ENCODE measurements at places on chromosomes 1 and 21.

- no peak for DNase-seq
Measured at GRCh38 chr1:7060745-7061144, 275.5 kb downstream of the CAMTA1 start.

GRCh38 chr1:54979327-54979891, 1.0 kb upstream of the TMEM61 start:
- DNase-seq = no peak

DNA sequence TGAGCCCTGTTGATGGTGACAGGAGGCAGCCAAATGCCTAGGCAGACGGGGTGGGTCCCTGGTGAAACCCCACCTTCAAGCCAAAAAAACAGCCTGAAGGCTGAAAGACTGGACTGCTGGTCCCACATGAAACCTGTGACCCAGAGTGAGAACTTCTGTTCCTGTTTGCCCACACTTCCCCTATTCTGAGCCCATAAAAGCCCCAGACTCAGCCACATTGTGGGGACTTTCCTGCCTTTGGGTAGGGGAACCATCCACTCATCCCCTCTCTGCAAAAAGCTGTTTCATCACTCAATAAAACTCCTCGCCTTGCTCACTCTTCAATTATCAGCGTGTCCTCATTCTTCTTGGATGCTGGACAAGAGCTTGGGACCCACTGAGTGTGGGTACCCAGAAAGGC, 25.2 kb downstream of the HTR6 start:
- DNase-seq = no peak

GRCh38 chr1:157798211-157798610, 21.3 kb upstream of the FCRL2 start:
- no peak for DNase-seq

DNA sequence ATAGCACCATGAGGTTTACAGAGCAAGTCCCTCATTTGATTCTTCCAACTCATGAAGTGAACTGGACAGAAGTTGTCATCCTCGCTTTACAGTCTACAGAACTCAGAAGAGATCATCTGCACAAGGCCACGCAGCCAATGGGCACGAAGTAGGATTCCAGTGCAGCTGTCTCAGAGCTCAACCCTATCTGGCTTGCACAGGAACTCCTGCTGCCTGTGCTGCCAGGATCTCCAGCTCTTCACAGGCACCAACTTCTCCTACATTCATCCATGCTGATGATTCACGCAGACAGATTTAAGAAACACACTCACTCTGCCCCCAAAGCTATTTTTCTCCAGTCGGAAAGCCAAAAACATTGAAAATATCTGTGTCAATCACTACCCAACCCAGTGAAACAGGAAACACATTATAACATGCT, 157.0 kb downstream of the RERE start:
- peak; percentile 88 for DNase-seq

- DNase-seq = no peak
Measured at GRCh38 chr1:110424699-110425611, 17.5 kb upstream of the LAMTOR5 start.

GRCh38 chr1:212968368-212968863, 18.1 kb downstream of the VASH2 start:
- no peak for DNase-seq

DNA sequence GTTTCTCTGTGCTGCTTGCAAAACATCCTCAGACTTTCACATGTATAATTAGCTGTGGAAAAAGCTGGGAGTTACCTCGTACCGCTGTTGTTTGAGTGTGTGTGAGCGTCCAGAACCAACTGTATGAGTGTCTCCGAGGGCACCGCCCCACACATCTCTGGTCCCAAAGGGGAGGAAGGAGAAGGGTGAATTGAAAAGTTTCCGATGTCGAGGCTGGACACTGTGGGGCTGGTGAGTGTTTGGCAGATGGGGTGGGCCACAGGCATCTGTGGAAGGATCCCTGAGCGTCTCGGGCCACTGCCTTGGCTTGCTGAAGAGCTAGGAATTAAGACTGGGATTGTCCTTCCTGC, 1.2 kb downstream of the ATP2B4 start:
- DNase-seq = no peak

DNA sequence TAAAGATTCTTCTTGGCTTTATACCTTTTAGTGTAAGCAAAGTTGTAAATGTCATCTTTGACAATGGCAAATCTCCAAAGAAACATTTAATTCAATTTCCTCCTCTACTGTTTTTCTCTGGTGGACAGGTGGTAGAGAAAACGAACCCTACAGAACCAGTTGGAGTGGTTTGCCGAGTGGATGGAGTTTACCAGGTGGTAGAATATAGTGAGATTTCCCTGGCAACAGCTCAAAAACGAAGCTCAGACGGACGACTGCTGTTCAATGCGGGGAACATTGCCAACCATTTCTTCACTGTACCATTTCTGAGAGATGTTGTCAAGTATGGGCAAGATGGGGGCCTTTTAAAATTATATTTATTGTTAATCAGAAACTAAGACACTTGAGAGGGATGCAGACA, 25.8 kb downstream of the UAP1 start:
- peak; percentile 29 for DNase-seq

GRCh38 chr1:104953555-104953954, 1203.9 kb downstream of the AMY1C start:
- peak; percentile 62 for DNase-seq

- no peak for DNase-seq
Measured at GRCh38 chr1:76680651-76681050, 186.6 kb upstream of the ST6GALNAC5 start.

DNA sequence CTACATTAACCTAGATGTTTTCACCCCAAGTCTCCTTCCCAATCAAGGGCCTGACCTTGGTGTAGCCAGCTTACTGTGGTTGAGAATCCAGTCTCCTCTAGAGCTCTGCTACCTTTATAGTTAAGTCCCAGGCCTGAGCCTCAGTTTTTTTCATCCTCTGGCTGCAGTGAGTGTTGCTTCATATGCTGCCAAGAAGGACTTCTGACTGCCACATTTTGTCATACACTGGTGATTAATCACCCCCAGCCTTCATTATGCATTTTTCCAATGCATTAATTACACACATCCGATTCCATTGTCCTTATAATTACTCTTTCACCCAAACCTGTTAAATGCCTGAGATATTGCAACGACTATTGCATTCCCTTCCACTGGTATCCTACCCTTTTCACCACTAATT, 66.3 kb upstream of the FGGY start:
- DNase-seq = peak; percentile 87

DNA sequence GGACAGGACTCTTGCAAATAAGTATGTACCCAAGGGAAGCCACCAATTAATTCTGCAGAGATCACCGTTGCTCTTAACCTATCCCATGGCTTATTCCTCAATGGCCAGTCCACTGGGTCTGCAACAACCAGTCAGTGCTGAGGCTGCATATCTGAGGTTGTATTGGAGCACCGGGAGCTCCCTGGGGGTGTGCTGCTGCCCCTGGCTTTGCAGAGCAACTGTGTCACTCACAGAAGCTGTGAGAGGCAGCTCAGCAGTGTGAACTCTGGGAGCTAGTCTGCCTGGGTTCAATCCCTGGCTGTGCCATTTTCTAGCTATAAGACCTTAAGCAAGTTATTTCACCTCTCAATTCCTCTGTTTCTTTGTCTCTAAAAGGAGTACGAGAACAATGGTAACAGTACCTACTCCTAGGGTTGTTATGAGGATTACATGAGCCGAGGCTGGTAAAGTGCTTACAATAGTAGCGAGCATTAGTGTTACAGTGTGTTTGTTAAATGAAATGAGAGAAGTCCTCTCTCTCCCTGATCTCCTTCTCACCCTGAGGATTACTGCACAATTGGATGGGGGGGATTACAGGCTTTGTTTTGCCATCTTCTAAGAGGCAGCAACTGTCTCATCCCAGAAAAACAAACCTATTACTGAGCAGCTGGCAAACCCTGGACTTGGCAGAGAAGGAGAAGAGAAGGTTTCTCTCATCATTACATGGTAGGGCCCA, 3.6 kb downstream of the RXRG start:
- no peak for DNase-seq

- no peak for DNase-seq
Measured at GRCh38 chr1:22540337-22540736, 23.0 kb upstream of the EPHA8 start.

- no peak for DNase-seq
Measured at GRCh38 chr1:66750577-66750976, 1.7 kb upstream of the DYNLT5 start.

- DNase-seq = no peak
Measured at GRCh38 chr21:22728091-22728490, 1729.9 kb downstream of the NCAM2 start.

- DNase-seq = no peak
Measured at GRCh38 chr1:197736685-197737084, 38.6 kb downstream of the DENND1B start.

- DNase-seq = no peak
Measured at GRCh38 chr21:42629933-42630589, 23.4 kb upstream of the PDE9A start.

DNA sequence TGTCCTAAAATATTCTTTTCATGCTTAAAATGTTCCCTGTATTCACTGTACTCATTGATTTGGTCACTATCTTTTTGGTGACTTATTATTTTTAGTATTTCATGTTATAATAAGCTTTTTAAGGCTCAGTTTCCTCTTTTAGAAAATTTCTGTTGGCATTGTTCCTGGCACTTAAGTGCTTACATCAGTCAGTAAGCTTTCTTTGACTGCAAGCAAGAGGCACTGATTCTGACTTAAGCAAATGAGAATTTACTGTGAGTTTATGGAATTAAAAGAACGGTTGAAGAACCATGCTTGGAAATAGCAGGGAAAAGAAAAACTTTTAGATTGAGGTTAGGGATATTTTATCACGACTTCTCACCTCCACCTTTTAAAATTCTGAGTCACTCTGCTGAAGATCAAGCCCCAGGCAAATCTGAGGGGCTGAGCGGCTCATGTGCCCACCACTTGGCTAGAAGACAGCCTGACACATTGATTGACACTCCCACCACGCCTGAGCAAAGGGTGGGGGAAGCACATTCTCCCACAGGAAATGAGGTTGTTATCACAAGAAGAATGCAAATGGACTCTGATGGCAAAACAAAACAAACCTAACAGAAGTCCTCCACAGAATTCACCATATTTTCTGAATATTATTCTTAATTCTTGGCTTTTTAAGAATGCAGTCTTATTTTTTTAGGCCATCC, 102.8 kb downstream of the KCTD3 start:
- no peak for DNase-seq

DNA sequence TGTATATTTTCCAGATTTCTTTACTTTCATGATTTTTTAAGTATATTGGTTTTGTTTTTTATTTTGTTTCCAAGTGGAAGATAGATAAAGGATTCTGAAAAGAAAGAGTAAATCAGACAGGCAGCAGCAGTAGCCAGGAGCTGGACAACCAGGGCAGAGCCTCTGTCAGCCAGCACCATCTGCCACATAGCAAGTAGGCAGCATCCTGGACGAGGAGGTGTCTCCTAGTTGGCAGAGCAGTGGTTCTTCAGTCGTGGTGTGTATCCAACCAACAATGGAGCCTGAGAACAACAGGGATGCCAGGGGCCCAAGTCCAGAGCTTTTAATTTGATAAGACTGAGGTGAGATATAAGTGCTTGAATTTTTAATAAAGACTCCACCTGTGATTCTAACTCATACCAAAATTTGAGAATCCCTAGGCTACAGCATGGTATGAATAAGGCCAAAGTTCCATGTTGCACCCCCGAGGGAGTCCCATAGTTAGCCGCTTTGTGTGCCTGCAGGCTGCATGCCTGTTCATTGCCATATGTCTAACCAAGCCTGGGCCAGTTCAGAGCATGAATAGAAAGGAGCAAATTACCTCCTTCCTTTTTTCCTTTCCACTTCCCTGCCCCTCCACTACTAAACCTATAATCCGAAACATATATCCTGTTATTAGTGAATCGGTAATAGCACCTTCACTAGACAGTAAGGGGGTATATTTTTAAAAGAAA, 153.2 kb downstream of the NTNG1 start:
- DNase-seq = peak; percentile 99

DNA sequence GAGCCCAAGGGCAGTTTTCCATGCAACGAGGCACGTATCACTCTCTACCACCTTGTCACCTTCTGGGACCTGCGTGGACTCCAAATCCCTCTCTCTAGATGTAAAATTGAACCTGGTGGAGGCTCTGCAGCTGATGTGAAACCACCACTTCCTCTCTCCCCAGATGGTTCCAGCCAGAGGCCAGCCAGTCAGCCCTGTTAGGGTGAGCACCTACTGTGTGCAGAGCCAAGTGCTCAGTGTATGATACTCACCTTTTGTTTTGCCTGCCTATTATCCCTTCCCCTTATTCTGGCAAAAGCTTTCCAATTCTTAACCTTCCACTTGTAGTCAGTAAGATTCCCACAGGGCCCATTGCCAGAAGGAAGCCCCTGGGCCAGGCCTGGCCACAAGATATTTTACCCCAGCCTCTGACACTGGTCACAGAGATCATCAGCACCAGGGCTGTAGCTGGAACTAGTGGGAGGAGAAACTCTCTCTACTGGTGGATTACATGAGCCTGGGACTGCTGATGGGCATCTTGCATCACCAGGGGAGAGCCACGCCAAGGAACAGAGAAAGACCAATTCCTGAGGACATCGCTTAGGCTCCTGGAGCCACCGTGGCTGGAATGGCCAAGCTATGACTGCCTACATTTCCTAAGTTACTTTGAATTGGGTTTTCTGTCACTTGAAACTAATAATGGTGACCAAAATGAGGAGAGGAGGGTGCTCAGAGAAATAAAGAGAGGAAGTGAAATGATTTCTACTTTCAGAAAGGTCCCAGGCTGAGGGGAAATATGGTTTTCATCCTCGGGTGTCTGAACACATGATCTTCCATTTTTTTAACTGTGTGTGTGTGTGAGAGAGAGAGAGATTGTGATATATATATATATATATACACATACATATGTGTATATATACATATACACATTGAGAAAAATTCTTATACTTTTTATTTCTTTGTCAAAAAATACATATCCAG, 26.6 kb upstream of the RD3 start:
- no peak for DNase-seq

GRCh38 chr1:37017720-37018119, 16.6 kb downstream of the GRIK3 start:
- no peak for DNase-seq

DNA sequence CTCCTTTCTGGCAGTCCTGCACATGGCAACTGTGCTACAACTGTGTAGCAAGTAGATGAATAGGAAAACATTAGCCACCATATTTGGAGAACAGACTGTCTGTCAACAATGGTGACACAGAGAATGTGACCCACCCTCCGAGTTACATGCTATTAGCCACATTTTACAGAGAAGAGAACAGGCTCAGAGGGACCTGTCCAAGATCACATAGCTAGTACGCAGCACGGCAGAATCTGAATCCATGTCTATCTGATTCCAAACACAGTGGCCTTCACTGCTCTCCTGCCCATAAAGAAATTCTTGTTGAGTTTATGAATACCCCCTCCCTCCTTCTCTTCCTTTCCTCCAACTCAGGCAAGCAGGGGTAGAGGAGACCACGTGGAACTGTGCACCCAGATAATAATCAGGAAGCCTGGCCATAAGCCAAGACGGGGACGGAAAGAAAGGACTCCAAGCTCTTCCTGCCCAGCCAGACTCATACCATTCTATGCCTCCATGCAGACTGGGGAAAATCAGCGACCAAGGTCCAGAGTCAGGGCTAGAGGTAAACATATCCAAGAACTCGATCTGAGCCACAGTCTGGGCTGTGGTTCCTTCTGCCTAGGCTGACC, 78.8 kb downstream of the TRABD2B start:
- no peak for DNase-seq

GRCh38 chr1:156140879-156141707, 12.3 kb upstream of the SEMA4A start:
- no peak for DNase-seq
